ENCODE measurements at places on chromosomes 5 and 9.

DNA sequence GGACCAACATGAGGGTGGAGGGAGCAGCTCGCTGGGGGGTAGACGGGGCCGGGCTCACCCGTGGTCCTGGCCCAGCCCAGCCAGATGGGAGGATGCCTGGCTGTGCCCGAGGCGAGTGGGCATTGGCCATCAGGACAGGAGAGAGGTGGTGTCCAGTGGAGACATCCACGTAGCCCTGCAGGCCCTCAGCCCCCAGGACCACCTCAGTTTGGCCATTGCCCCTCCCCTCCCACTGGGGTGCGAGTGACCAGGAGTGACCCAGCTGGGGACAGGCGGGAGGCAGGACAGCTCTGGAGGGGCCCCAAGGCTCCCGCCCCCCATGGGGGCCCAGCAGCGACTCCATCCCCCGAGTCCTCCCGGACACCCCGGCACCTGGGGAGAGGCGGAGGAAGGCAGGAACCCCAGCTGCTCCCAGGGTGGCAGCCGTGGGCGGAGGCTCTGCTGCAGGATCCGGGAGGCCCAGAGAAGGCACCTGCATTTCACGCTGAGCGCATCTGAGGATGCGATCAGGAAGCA, 8.3 kb downstream of the NOXA1 start:
- no peak for DNase-seq

DNA sequence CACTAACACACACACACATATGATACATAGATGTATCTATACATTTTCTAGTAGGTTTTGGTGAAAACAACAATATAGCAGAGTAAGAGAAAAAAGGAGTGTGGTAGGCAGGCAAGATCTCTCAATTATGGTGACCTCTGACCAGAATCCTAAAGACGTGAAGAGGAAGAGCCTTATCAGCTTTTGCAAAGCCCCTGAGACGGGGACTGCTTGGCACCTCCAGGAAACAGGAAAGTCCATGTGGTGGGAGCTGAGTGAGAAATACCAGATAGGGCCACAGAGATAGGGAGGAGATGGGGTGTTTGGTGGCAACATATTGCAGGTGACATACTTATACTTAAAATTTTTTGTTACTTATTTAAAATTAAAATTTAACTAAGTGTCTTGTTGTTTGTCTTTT, 39.9 kb upstream of the CTXN3 start:
- DNase-seq = no peak

GRCh38 chr5:148807851-148808250, 18.6 kb upstream of the ADRB2 start:
- no peak for DNase-seq

- DNase-seq = no peak
These were observed 102.2 kb upstream of the SLC28A3 start for GRCh38 chr9:84442712-84443111.

DNA sequence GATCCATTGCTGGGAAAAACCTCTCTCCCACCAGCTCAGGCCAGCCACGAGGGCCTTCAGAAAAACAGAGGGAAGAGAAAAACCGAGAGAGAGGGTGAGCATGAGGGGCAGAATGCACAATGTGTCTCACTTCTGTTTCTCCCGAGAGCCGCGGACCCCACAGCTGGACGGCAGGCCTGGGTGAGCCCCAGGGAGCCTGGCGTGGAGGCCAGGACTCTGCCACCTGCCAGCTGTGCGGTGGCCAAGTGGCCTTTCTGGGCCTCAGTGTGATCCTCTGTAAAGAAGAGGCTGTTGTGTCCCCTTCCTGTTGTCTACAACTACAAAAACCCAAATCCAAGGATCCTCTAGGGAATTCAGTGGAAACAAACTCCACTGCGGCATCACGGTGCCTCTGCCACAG, 179.3 kb downstream of the PAX5 start:
- no peak for DNase-seq

DNA sequence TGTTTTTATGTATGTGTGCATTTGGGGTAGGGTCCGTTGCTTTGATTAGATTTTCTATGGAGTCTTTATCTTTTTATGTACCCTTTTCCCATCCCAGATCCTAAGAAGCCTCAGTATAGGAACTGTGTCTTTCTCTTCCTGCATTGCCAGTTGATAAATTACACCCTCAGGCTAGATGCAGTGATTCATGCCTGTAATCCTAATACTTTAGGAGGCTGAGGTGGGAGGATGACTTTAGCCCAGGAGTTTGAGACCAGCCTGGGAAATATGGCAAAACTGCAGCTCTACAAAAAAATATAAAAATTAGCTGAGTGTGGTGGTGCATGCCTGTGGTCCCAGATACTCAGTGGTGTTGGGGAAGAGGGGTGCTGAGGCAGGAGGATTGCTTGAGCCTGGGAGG, 40.2 kb downstream of the NLN start:
- no peak for DNase-seq

DNA sequence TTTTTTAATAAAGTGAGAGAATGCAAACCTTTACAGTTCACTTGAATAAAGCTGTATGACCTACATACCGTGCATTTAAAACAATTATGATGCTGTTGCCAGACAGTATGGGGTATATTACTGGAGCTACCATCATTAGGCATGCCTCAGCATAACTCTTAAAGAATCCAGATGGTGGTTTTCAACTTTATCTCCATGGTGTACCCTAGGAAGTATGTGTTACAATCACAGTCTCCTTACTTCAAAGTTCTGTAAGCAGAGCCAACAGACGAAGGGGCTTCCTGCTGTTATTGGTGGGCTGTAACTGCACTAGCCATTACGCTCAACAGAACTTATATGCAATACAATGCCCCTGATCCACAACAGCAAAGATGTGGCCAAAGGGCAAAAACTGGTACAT, 803.3 kb downstream of the DTWD2 start:
- no peak for DNase-seq

Data from iPS-NIHi11 (cell line).